ENCODE measurements at places on chromosomes 12 and 14.

DNA sequence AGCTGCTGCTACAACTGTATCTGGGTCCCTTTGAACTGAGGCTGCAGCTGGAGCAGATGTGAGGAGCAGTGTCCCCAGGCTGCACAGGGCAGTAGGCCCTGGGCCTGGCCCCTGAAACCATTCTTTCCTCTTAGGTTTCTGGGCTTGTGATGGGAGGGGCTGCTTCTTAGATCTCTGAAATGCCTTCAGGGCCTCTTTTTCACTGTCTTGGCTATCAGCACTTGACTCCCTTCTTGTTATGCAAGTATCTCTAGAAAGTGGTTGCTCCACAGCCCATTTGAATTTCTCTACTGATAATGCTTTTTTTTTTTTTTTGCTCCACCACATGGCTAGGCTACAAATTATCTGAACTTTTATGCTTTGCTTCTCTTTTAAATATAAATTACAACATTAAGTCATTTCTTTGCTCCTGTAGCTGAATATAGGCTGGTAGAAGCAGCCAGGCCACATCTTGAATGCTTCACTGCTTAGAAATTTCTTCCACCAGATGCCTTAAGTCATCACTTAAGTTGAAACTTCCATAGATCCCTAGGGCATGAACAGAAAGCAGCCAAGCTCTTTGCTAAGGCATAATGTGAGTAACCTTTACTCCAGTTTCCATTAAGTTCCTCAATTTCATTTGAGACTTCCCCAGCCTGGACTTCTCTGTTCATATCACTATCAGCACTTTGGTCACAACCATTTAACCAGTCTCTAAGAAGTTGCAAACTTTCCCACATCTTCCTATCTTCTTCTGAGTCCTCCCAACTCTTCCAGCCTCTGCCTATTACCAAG, 41.1 kb downstream of the ACSM4 start:
- DNase-seq, result no peak

GRCh38 chr12:15534322-15534721, 212.0 kb downstream of the PTPRO start:
- DNase-seq, result no peak

- DNase-seq, result no peak
Measured at GRCh38 chr14:83594874-83595273, 1935.1 kb upstream of the FLRT2 start.

- DNase-seq, result no peak
Measured at GRCh38 chr14:26773906-26774593, 176.2 kb upstream of the NOVA1 start.

DNA sequence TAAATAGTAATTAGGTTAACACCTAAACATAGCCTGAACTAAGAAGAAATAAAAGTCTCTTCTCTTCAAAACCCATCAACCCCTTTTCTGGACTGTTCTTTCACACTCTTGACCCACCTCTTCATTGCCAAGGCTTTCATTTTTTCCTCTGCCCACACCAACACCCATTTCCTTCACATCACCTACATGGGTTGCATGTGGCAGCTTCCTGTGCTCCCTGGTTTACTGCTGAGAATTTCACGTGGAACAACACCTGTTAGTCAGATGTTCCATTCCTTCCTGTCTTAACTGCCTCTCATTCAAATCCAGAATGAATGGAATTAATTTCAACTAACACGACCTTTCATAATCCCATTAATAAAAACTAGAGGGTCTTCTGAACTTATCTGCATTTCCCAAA, 157.3 kb downstream of the BCAT1 start:
- no peak for DNase-seq

DNA sequence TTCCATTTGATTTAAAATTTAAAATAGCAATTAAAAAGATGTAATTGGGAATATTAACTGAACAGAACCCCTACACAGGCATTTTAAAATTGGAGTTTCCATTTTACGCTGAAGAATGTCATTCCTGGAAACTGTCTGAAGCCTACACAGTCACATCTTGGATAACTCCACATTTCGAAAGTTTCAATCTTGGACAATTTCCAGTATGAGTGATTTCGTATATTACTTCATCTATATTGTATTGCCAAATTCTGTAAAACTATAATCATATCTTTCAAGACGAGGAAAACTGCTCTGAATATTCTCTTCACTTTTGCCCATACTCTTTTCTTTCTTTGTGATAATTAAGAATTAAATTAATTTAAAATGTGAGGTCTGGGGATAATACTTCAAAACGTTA, 194.2 kb upstream of the ABCD2 start:
- DNase-seq, result no peak

DNA sequence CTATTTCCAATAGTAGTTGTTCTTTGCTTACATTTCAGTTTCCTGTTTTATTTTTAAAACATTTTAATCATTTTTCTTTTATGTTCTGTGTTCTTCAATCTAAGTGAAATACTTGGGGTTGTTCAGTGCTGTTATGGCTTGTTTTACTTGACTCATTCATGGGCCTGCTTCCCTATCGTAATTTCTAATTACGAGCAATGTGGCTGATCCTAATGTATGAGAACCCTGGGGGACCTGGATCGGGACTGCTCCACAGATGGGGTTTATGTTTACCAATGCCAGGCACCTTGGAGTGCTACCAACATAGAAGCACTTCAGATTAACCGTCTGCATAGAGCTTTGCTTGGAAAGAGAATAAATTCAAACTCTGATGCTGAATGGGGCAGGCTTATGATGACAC, 29.8 kb downstream of the TECPR2 start:
- no peak for DNase-seq
